Activated CD4-positive, alpha-beta T cell treated with anti-CD3 and anti-CD28 coated beads for 1 hour (primary cell): ENCODE measurements at places on chromosomes 12 and 14.

- no peak for DNase-seq
Measured at GRCh38 chr12:92911339-92911738, 17.8 kb downstream of the EEA1 start.

DNA sequence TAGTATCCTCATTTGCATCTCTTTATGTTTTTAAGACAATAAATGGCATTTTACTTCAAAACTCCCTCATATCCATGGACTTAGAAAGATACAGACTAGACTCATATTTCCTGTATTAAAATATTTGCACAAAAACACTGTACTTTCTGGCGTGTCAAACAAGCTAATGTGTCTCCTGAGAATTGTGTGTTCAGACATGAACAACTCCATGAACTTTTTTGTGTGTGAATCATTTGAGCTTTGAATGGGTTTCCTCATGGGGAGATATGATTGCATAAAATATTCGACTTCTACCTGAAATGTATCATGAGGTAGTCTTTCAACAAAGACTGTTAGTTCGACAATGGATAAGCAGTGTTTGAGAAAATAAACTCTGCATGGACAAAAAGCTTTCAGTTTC, 58.8 kb downstream of the TMEM30B start:
- DNase-seq, result no peak

DNA sequence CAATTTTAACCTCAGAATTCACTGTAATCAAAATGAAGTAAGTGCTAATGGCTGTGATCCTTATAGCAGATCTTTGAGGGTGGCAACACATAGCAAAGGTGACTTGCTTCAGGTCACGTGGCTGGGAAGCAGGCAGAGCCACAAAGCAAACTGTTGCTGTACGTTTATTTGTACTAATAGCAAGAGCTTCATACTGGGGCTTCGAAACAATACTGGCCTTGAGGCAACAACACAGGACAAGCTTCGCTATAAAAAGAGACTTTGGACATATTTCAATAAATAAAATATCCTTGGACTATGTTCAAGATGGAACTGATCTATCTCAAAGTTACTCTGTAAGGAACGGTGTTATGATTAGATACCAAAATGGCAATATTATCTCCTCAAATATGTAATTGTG, 44.6 kb downstream of the MSRB3 start:
- DNase-seq, result no peak

DNA sequence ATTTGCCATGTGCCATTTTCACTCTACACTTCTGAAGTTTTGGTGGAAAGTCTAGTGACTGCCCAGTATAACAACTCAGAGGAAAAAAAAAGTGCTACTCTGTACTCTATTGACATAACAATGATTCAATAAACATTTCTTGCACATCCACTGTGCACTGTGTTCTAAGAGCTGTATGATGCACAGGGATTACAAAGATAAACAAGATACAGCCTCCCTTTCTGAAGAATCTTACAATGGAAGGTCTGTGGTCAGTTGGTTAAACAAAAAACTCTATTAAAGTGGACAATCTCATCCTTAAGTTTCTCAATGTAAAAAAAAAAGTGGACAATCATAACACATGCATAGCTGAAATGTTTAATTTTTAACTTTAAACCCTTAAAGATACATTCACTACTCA, 105.7 kb upstream of the RASSF8 start:
- no peak for DNase-seq

GRCh38 chr14:103503296-103503695, 19.3 kb downstream of the CKB start:
- DNase-seq, result no peak

- no peak for DNase-seq
Measured at GRCh38 chr14:100058777-100059437, 6.3 kb upstream of the EVL start.

DNA sequence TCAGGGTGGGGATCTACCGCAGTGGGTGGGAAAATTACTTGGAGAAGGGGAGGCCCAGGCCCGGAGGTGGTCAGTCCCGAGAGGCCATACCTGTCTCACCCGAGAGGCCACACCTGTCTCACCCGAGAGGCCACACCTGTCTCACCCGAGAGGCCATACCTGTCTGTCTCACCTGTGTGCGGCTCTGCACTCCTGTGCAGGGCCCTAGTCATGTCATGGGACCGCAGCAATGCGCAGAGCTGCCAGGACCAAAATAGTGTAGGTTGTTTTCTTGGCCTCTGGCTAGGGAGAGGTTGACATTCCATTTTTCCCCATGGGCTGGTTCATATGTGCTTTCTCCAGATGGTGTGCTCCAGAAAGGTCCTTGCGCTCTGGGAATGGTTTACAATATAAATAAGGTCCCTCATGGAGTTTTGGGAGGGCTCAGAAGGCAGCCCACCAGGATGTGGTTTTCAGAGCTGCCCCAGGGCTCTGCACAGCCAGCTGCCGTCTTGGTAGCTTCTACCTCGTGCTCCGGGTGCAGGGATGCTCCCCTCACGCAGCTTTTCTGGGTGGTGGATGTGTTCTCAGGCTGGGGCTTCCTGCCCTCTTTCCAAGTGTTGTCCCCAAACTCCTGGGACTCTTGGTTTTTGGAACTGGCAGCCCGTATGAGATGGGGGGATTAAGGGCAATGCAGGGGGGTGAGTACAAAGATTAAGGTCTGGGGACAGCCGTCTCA, 58.2 kb downstream of the CACNA1C start:
- DNase-seq, result no peak

DNA sequence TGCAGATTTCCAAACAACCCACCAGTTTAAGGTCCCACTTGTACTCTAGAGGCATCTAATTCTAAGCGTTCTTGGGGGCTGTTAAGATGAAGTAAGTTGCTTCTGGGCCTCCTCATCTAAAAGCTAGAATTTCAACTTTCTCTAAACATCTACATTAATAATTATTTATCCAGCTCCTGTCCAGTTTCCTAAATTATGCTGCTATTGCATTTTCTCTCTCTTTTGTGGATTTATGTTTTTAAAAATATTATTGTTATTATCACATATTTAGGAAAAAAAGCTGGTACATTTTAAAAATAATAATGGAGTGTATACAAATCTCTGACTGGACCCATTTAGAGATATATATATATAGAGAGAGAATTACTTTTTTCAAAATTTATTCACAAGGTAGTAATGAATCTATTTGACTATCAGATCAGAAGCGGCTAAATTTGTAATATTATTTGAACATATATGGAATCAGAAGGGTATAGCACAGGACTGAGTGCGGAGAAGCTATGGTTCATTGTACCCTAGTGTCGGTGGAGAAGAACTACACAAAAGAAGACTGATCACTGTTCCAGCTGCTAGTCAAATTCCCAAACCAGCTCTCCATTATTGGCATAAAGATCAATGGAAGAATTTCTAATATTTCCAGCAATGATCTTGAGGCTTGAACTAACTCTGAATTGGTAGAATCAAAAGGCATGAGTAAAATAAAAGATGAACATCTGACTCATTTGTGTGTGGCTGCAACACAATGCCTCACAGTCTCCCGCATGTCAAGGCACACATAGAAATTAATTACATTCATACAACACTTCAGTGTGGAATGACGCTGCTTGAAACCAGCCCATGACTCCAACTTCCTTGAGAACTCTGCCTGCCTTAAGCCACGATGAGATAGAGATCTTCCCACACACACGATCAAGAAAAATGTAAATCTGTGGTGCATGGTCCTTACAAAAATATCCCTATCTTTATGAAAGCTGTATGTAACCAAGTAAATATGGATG, 433.4 kb upstream of the OR4E1 start:
- no peak for DNase-seq

GRCh38 chr12:105417732-105418131, 87.2 kb downstream of the C12orf75 start:
- no peak for DNase-seq

- no peak for DNase-seq
Measured at GRCh38 chr12:44431647-44432343, 444.3 kb downstream of the NELL2 start.

DNA sequence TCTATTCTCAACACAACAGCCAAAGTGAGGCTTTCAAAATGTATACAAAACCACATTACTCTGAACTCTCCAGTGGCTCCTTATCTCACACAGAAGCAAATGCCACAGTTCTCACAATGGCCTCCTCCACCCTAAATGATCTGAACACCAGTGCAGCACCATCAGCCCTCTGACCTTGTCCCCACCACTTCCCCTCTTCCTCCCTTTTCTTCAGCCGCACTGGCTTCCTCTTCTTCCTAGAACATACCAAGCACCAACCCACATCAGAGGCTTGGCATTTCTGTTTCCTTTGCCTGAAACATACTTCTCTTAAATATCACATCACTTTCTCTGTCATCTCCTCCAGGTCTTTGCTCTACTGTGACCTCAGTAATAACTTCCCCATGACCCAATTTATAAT, 66.3 kb downstream of the GPR135 start:
- DNase-seq, result no peak

GRCh38 chr12:74401966-74402365, 135.7 kb upstream of the ATXN7L3B start:
- no peak for DNase-seq

GRCh38 chr12:107818984-107819383, 44.5 kb downstream of the ASCL4 start:
- DNase-seq, result no peak

GRCh38 chr14:51139121-51139681, 44.3 kb upstream of the TRIM9 start:
- no peak for DNase-seq

DNA sequence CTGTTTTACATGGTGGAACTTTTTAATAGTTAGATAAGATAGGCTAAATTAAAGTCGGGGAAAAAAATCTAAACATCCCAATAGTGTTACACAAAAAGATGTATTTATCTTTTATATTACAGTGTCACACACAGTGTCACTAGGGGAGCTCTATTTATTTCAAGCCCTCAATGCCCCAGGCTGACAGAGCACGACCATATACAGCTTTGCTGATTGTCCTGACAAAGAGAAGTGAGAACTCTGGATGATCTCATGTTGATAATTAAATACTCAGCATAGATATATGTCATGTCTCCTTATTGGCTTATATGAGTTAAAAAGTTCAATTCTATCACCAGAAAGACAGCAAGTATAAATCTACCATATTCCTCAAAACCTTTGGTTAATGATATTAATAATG, 594.3 kb downstream of the LRFN5 start:
- no peak for DNase-seq
